Neural progenitor cell (in vitro differentiated cells): ENCODE measurements at places on chromosomes 13 and 19.

DNA sequence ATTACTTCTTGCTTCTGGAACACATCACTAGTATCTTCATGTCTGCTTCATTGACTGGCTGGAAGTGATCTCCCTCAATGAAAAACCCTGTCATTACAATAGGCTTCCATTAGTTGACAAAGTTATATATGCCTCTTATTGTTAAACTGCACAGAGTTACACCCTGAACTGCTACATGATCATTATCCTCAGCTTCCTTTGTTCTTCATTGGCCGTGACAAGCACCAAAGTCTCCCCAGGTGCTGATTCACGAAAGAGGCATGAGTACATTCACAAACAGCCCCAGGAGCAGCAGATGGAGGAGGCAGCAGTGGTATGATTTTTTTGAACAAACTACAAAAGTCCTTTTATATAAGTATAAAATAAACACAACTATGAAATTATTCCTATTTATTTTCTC, 51.4 kb downstream of the VWA8 start:
- no peak for DNase-seq

- peak; percentile 50 for DNase-seq
These were observed 111.4 kb downstream of the FRY start for GRCh38 chr13:32142956-32143375.

GRCh38 chr13:40539576-40540327, 126.7 kb downstream of the FOXO1 start:
- DNase-seq: no peak

- DNase-seq: no peak
These were observed 431.7 kb downstream of the KLF12 start for GRCh38 chr13:73702419-73703071.

GRCh38 chr19:7926021-7926726, at the start of gene CTXN1:
CTXN1 (minus strand) TSS chr19:7926135; CDS start chr19:7925538, 597 bp downstream.
- DNase-seq: peak; percentile 91

GRCh38 chr19:39926170-39926760, 8.2 kb downstream of the FCGBP start:
- no peak for DNase-seq

DNA sequence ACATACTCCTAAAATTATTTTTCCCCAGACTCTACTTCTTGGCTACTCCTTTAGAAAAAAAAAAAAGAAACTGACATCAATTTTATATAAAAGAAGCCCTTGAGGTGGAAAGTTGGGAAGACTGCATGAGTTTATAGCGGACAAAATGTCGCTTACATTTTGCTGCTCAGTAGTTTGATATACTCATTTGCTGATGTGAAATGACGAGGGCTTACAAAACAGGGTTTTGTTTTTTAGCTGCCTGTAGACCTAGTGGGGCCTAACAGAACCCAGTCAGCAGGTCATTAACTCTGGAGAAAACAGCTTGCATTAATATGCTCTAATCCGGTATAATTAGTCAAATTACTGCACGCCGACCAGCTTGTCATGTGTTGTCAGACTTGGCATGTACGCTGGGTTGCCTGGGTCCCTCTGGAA, 37.6 kb upstream of the MAB21L1 start:
- peak; percentile 8 for DNase-seq

DNA sequence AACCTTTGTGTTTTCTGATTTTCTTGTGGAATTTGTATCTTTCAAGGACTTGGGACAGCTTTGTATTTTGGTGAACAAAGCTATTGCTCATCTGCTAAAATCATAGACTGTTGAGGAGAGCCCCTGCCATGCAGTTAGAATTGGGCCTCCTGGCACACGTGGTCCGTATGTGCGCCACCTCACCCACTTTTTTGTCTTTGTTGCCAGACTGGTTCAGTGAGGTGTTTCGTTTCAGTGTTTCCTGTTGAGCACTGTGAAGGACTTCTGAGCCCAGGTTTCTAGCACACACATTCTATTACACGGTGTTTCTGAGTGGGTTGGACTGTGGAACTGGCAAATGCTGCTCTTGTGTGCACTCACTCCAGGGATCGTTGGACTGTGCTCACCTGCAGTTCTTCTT, 37.6 kb upstream of the RNF113B start:
- DNase-seq: no peak

- peak; percentile 96 for DNase-seq
These were observed 7.1 kb upstream of the PDE4C start for GRCh38 chr19:18233224-18233825.

DNA sequence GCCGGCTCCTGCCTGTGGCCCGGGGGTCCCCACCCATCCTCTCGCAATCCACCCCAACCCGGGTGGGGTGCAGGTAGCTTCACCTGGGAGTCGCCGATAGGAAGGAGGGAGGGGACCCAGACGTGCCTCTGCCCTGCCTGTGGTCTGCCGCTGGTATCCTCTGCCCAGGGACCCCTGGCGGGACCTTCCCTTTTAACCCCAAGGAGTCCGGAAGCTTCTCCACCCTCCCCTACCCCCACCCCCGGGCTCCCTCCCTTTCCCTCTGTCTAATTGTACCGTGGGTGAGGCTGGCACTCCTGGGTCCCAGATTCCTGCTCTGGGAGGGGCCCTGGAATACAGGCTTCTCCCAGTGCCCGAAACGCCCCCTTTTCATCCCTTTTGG, at the start of gene KLK10:
Gene KLK10, minus strand, starts transcription at position 166 of the 382 bp plus-strand sequence. CDS start 579 bp downstream, outside the sequence.
- no peak for DNase-seq

DNA sequence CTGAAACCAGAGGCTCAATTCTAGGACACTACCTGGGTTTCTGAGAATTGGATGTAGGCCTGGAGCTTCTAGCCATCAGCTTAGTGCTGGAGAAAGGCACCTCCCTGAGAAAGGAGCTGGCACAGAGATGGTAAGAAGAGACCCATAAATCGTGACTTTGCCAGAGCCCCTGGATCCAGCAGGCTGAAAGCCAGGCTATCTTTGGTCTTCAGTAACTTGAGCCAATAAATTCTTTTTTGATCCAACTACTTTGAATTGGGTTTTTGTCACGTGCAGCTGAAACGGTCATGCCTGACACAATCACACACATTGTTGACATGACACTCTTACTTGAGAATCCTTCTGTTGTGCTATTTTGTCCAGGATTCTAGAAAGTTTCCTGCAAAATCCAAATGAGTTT, 103.4 kb downstream of the LHFPL6 start:
- DNase-seq: no peak
